ENCODE measurements at places on chromosomes 1 and 21.
A peak's percentile ranks its signal among the peaks of the same experiment; 100 is the strongest.

GRCh38 chr1:209823143-209824041 lies 4.4 kb upstream of the UTP25 start:
- peak; percentile 65 for DNase-seq

- peak; percentile 68 for DNase-seq
These were observed 41.4 kb upstream of the GOLT1A start for GRCh38 chr1:204255225-204255624.

GRCh38 chr1:203746281-203746680 lies 18.7 kb upstream of the LAX1 start:
- DNase-seq: no peak

GRCh38 chr1:38715415-38715814 lies 144.2 kb downstream of the RRAGC start:
- no peak for DNase-seq

GRCh38 chr1:94974241-94974640 lies 47.3 kb upstream of the CNN3 start:
- DNase-seq: no peak

DNA sequence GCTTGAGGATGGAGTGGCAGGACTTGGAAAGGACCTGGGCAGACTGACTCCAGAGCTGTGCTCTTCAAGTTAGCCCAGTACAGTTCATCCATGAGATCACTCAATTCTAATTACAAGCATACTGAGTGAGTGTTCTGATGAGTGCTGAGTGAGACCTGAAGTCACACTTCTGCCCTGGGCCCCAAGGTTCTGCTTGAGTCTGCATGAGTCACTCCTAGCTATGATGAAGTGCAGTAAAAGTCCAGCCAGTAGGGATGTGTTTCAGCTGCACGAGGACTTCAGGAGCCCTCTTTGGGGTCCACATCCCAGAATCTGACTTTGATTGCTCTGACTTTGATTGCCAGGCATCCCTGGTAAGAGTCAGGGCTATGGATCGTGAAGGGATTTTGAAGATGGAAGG lies 35.8 kb downstream of the PLEKHA6 start:
- no peak for DNase-seq

GRCh38 chr21:16055014-16055413 lies 325.2 kb downstream of the USP25 start:
- no peak for DNase-seq

DNA sequence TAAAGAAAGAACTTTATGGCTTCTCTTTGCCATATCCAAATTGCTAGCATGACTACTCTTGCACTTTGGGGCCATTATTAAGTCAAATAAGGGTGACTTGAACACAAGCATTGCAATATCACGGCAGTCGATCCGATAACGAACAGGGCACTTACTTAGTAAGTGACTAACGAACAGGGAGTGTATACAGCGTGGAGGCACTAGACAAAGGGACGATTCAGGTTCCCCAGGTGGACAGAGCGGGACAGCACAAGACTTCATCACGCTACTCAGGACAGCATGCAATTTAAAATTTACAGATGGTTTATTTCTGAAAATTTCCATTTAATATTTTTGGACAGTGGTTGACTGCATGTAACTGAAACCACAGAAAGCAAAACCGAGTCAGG lies 5.4 kb upstream of the PITHD1 start:
- DNase-seq: no peak

DNA sequence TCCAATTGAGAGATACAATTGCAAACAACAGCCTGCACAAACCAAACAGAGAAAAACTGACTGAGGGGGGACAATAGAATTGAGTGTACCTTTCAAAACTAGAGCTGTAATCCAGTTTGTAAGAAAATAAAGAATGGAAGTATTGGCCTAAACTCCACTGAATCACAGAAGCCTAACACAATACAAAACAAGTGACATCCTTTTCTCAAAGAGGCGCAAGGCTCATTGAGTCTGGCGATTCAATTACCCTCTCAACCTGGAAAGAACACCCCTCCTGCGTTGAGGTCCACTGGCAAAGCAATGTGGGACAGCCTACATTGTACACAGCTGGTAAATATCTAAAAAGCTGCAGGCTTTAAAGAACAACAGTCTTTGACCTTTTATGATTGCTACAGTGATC lies 182.6 kb downstream of the DPYD start:
- DNase-seq: no peak

GRCh38 chr1:26597629-26598039 lies 68.1 kb downstream of the RPS6KA1 start:
- no peak for DNase-seq

GRCh38 chr1:53345996-53346813 lies 18.3 kb upstream of the LRP8 start:
- DNase-seq: no peak

DNA sequence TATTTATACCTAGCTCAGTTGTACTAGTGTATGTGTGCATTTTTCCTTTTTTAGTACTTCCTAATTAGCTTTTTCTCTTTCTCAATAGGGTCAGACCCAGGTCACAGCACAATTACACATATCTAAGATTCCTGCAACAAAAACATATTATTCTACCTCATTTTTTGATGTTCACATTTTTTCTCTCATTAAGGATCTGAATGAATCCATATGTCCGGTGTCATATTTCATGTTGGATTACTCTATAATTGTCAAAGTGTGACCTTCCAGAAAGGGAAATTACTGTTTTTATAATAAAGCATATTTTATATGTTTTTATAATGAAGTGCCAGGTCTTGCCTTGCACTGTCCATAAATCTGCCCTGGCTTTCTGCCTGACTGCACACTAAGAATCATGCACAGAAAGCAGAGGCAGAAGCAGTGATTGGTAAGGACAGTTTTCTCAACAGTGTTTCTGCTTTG lies 143.7 kb downstream of the KCNT2 start:
- no peak for DNase-seq

DNA sequence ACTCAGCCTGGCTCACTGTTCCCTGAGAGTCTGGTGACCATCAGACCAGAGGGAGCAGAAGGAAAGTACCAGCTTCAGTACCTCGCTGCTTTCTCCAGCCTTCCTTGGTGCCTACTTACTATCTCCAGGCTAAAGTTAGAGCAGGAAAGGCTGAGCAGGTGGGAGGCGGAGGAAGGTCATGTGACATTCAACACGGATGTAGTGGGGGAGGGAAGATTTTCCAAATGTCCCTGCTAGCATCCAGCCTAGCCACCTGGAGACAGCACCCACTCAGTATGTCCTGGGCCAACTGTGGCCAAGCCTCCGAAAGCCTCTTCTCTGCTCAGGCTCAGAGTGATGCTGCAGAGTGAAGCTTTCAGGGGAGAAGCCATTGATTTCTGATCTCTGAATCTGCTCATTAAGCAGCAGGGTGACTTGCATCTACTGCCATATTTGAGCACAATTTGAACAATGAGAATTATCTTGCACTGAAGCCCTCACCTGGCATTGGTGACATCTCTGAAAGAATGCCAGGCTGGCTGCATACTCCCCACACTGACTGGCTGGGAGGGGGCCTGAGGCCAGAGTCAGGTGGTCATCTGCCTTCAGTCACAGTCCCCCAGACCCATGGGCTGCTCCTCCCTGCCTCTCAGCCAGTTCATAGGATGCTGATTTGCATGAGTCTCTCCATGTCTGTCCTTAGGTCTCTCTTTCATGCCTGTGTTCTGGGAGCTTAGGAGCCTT lies 86.2 kb downstream of the KCND3 start:
- DNase-seq: no peak

DNA sequence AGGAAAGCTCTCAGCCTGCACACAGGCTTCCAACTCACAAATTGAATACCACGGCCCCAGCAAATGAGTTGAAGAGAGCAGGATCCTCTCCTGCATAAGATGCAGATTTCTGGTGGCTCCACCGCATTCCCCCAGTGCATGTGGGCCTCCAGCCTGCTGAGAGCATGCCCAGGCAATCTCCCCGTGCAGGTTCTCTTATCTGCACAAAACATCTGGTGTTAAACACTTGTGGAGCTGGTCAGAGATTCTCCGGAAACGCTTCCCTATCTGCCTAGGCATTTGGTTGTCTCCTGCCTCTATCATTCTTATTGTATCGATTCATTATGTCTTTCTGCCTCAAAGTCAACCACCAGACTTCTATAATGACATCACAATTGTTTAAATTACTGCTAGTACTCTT lies 1349.0 kb upstream of the B3GALT2 start:
- DNase-seq: no peak

DNA sequence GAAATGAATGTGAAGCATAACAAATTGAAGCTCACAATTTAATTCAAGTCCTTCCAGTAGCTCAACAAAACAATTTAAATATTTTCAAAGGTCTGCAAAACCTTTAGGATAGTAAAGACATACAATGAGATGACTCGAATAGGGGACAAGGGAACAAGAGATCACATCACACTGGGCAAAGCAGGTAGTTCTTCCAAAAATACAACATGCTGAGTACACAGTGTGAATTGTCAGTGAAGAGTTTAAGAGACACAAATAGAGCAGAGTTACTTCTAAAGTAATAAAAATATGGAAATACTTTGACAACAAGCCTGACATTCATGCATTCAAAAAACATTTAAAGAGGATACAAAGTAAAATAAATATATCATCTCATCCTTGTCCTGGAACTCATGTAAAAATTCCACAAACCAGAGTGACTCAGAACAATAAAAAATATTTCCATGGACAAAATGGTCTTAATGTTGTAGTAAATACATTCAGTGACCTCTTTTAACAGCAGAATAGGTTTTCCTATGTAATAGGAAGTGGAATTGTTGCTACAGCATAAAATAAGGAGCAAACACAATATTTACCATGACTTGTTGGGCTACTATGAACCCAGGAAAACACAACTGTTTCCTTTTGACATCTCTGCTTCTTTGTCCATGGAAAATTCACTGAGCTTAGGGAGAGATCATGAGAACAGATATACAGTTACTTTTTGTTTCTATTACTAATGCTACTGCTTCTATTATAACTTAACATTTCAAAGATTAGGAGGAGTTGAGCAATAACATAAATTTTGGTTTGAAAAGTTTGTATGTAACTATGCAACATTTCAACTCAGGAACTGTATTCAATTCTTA lies 83.7 kb upstream of the BCL10 start:
- no peak for DNase-seq

DNA sequence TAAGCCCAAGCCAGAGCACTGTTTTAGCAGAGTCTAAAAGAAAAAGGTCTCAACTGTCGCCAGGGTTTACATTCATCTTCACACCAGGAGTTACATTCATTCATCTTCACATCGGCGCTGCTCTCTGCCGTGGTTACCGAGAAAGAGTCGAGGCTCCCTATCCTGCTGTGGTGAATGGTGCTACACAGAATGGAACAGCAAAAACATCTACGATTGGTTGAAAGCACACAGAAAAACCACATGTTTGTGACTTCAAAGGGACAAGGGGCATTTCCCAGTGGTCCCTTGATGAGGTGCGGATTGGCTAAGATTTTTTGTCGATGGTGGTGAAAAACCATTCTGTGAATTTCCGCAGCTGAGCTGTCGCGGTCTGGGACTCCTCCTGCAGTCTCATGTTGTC lies 231.1 kb downstream of the SIPA1L2 start:
- DNase-seq: no peak

DNA sequence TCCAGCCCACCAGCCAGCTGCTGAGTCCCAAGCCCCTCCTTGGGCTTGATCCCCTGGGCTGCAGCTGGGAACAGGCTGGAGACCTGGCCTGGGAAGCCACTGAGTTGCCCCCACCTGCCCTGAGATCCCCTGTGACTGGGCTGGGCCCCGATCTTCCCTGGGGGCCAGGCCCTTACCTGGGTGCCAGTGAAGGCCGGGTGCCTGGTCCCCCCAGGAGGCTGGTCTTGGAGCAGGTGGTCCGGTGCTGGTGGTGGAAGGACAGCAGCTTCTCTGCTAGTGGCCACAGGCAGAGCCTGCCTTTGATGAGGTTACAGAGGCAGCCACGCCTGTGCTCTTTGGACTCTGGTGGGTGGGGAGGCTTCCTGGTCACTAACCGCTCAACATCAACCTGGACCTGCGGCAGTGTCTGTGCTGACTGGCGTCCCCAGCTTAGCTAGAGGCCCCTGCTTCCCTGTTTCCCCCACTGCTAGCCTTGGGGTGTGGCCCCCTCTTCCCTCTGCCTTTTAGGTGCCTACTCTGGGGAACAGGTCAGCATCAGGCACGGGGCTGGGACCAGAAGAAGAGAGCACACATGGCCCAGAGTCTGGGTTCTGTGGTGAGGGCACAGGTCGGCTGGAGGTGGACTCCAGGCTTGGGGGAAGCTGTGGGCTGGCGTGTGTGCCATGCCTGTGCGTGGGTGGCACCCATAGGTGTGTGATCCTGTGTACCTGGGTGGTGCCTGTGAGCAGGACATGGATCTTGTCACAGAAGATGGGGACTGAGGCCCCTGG lies at the start of gene EPS8L3:
Gene EPS8L3 (minus strand): TSS at position 278 of the 770 bp plus-strand sequence. CDS start 2,174 bp downstream, outside the sequence.
- DNase-seq: no peak

DNA sequence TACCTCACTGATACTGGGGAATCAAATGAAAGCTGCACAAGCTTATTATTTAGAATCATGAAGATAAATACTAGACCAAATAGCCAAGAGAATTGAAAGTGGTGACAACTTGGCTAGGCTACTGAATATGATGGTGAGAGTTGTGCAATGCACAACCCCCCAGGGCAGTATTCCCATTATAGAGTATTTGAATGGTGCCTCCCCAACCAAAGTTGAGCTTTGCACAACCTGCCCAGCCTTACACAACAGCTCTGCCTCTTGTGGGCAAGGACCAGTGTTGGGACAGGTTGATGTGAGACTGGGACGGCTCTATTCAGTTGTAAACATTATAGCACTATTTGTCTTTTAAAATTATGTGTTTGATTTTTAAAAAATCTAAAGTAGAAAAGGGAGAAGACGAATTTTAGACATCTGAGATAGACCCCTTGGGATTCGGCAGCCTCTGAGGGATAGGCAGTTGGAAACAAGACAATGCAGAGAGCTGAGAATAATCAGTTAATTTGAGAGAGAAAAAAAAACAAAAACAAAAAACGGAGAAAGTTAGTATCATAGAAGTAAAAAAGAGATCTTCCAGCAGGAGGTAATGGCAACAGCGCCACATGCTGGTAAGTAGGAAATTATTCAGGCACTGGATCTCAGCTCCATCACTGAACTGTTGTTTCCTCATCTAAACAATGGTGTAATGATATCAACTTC lies 91.0 kb upstream of the KCNA3 start:
- DNase-seq: no peak

DNA sequence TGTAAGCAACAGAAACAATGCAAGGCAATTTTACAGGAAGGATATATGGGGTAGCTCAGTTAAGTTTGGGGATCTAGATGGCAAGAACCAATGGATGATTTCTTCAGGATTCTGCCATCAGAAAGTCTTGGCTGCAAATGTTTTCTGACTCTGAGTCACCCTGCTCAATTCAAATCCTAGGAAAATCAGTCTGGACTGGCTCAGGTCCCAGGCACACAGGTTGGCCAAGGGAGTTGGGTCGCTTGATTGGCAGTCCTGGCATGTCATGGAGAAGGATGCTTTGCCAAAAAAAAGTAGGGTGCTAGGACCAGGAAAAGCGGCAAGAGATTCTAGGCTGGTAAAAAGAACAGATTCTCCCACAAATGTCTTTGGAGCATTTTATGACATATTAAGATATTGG lies 28.9 kb upstream of the S1PR1 start:
- no peak for DNase-seq

GRCh38 chr1:233281711-233282581 lies 13.6 kb downstream of the PCNX2 start:
- no peak for DNase-seq

DNA sequence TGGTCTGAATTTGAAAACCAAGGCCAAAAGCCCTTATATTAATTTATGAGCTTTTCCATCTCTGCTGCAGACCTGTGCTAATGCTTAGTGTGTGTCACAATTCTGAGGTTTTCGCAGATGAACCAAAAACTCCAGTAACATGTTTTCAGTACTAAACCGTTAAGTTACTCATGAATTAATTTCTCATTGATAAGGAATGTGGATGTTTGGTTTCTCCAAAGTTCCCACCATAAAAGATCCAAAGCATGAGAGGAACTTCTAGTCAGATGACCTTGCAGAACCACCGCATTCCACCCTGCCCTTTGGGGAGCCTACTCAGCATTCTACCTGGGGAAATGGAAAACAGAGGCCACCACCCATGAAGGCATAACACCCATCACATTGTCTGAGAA lies 7.5 kb upstream of the LEPR start:
- DNase-seq: no peak

Measured in NCI-H1436 (cell line).